Endothelial cell of umbilical vein (primary cell): ENCODE measurements at places on chromosomes 7 and 10. TPM values are rescaled to one million over a fixed set of nuclear protein-coding genes. Genes with fewer than 3 reads are reported as not detected.

DNA sequence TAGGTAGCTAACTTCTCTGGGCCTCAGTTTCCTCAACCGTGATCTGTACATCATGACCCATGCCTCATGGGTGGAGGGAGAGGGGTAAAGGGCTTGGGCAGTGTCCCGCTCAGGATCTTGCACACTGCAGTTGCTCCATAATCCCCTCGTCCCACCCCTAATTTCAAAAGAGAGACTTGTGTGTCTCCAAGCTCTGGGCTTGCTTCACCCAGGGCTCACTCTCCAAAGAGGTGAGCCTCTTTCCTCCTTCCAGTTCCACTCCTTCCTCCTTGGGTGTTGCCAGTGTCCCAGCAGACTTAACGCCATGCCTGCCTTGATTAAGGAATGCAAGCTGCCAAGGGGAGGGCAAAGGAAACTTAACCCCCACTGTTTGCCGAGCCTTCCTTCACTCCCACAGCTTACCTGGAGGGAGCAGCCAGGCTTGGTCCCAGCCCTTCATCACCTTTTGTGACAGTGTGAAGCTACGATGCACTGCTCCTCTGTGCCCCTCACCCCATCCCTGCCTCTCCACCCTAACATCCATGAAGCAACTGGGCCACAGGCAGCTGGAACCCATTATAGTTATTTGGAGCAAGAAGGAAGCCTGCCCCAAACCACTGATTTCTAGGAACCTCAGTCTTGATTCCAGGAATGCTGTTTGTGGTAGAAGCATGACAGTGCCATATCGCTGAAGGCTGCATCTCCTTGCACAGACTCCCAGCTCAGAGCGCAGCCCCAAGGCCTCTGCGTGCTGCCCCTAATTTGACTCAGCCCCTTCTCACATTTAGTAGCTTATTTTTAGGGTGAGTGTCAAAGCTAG, 363.3 kb downstream of the TNS3 start:
- DNase-seq: no peak
- no peak overlapping the region for H3K4me3 ChIP-seq
- no peak overlapping the region for H3K27ac ChIP-seq

GRCh38 chr7:12805957-12806356, 118.5 kb downstream of the ARL4A start:
- H3K27me3 ChIP-seq: no peaks in the 10 kb centered on the region
- no peaks in the 10 kb centered on the region for H3K36me3 ChIP-seq
- no peak overlapping the region for H3K4me3 ChIP-seq
- no peaks in the 10 kb centered on the region for H3K4me1 ChIP-seq

DNA sequence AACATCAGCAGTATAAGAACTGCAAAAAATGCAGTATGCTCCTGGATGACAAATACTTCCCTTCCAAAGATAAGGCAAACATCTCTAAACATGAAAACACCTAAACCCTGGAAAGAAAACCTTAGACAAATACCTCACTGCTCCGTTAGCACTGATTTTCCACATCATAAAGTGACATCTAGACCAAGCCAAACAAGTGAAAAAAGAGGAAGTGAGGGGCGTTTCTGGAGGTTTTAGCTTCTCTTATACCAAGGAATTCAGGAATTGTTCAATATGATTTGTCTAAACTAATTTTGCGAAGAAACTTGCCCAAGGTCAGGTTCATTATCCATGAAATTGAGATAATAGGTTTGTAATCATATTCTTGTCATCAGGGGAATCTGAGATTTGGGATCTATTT, 279.7 kb downstream of the ADRA2A start:
- no peak for DNase-seq
- no peak overlapping the region for H3K27ac ChIP-seq
- H3K4me1 ChIP-seq: no peaks in the 10 kb centered on the region
- no peaks in the 10 kb centered on the region for H3K36me3 ChIP-seq
- no peak overlapping the region for H3K4me3 ChIP-seq

DNA sequence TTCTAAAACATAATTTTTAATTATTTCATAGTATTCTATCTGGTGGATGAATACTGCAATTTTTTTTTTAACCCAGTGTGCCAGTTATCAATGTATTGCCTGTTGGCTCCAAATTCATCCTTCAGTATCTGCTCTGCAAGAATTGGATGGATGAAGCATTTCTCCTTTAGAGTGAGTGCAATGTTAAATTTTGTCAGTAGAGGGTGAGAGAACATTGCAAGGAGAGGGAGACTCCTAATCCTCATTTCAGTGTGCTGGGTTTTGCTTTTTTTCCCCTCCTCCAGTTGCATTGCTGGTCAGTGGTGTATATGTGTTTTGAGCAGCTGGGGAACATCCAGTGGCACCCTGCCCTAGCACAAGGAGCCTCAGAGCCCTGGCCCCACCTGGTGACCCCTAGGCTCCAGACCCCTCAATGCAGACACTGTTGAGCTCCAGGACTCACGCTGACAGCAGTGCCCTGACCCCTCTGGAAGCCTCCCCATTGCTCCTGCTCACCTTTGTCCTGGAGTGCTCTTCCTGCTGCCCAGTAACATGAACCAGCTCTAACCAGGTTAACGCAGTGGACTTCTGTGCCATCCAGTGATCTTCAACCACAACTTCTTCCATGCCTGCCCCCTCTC, 199.4 kb downstream of the USP6NL start:
- H3K4me3 ChIP-seq: no peak overlapping the region
- H3K4me1 ChIP-seq: no peaks in the 10 kb centered on the region
- H3K27ac ChIP-seq: no peak overlapping the region
- H3K27me3 ChIP-seq: peaks cover 4% of the 10 kb centered on the region

DNA sequence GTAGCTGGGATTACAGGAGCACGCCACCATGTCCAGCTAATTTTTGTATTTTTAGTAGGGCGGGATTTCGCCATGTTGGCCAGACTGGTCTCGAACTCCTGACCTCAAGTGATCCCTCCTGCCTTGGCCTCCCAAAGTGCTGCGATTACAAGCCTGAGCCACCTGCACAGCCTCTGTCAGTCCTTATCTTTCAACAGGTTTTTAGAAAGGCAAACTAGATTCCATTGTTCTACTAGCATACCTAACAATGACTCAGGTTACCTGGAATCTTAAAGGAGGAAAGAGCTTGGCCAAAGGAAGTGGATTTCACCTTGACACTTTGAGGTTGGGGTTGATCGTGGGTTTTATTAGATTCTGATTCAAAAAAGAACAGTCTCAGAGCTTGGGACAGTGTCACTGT, 3.2 kb downstream of the ABCC2 start:
- peaks cover 33% of the 10 kb centered on the region for H3K4me1 ChIP-seq
- H3K27ac ChIP-seq: no peak overlapping the region
- H3K4me3 ChIP-seq: no peak overlapping the region
- no peaks in the 10 kb centered on the region for H3K27me3 ChIP-seq

GRCh38 chr7:3150027-3150426, 106.4 kb upstream of the CARD11 start:
- no peaks in the 10 kb centered on the region for H3K36me3 ChIP-seq
- H3K27me3 ChIP-seq: peaks cover 11% of the 10 kb centered on the region
- H3K4me1 ChIP-seq: no peaks in the 10 kb centered on the region
- H3K4me3 ChIP-seq: no peak overlapping the region
- H3K27ac ChIP-seq: no peak overlapping the region
- DNase-seq: no peak

DNA sequence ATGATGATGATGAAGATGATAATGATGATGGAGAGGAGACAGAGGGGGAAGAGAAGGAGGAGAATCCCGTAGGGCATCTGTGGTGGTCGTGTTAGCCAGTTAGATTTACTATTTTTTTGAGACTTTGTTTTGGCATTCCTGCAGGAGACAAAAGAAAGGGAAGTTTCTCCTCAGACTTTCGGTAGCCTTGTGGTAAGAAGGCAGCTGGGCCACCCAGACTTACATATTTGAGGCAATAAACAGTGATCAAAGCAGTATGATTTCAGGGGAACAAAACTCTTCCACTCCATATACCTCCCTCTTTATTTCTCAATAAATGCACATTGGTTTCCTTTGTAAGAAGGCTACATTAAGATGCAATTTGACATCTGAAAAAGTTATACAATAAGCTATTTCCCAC, 32.4 kb upstream of the BICC1 start:
- H3K27me3 ChIP-seq: no peaks in the 10 kb centered on the region
- DNase-seq: no peak
- no peaks in the 10 kb centered on the region for H3K36me3 ChIP-seq
- H3K4me1 ChIP-seq: peaks cover 13% of the 10 kb centered on the region
- no peak overlapping the region for H3K4me3 ChIP-seq

GRCh38 chr10:114404171-114405010, at the start of gene AFAP1L2:
AFAP1L2 (minus strand) TSS chr10:114404502; CDS start chr10:114404455, 47 bp downstream.
- no peak for DNase-seq
- no peak within 1 kb of the TSS for H3K27ac ChIP-seq
- no peaks in the 10 kb centered on the region for H3K36me3 ChIP-seq
- no peak within 1 kb of the TSS for H3K4me3 ChIP-seq
- H3K4me1 ChIP-seq: peaks cover 5% of the 10 kb centered on the region
- peaks cover 62% of the 10 kb centered on the region for H3K27me3 ChIP-seq

- peak overlapping the region; percentile 68 for H3K27ac ChIP-seq
- H3K4me1 ChIP-seq: peaks cover 44% of the 10 kb centered on the region
- no peak overlapping the region for H3K4me3 ChIP-seq
- no peak for DNase-seq
- peaks cover 13% of the 10 kb centered on the region for H3K36me3 ChIP-seq
These were observed 85.8 kb downstream of the CALD1 start for GRCh38 chr7:134865001-134865845.

GRCh38 chr7:130365511-130366441, 14.5 kb upstream of the CPA1 start:
- no peak overlapping the region for H3K27ac ChIP-seq
- peaks cover 7% of the 10 kb centered on the region for H3K4me1 ChIP-seq
- no peaks in the 10 kb centered on the region for H3K36me3 ChIP-seq
- no peak for DNase-seq
- no peaks in the 10 kb centered on the region for H3K27me3 ChIP-seq

GRCh38 chr7:6559896-6560295, 8.6 kb upstream of the GRID2IP start:
- H3K27ac ChIP-seq: no peak overlapping the region
- no peaks in the 10 kb centered on the region for H3K27me3 ChIP-seq
- H3K4me3 ChIP-seq: no peak overlapping the region
- no peaks in the 10 kb centered on the region for H3K36me3 ChIP-seq

HMX2 gene
- not detected in 2 replicates for total RNA-seq

LIPF gene
- total RNA-seq: not detected in 2 replicates

KCND2 gene
- total RNA-seq: 0.05 TPM in 1 of 2 replicates, not detected in the other
